ENCODE measurements at places on chromosomes 3 and 15.

DNA sequence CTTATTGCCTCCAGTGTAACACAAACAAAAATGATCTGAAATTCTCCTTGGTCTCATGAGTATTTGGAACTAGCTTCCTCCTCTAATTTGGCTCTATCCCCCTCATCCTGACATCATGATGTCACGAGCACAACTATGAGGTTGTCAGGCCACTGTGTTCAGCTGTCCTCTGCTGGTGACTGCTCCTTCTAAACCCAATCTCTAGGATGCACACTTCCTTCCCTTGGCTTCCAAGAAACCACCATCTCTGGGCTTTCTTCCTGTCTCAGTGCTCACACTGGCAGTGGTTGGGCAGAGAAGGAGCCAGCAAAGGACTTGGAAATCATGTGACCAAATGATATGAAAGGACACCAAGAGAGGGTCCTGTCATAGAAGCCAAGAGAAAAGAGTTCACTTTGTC, 30.7 kb upstream of the EIF1B start:
- DNase-seq = no peak

DNA sequence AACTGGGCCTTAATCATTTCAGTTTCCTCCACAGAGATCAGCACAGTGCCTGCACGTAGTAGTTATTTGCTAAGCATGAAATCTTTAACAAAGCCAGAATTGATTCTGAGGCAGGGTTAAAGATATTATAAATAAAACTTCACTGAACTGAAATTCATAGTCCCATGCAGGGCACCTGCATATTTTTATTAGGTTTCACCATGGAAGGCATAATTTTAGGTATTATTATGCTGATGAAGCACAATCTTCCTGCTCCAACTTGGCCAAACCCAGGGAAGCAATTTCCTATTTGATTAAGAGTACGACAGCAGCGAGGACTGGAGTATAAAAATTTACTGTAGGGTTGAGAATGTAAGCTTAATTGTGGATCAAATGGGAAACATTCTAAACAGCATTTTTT, 1070.4 kb upstream of the CFAP20DC start:
- DNase-seq = no peak

GRCh38 chr3:60645801-60646200, 605.5 kb downstream of the FHIT start:
- no peak for DNase-seq

GRCh38 chr3:143763564-143764162, 84.6 kb downstream of the SLC9A9 start:
- peak; percentile 63 for DNase-seq

DNA sequence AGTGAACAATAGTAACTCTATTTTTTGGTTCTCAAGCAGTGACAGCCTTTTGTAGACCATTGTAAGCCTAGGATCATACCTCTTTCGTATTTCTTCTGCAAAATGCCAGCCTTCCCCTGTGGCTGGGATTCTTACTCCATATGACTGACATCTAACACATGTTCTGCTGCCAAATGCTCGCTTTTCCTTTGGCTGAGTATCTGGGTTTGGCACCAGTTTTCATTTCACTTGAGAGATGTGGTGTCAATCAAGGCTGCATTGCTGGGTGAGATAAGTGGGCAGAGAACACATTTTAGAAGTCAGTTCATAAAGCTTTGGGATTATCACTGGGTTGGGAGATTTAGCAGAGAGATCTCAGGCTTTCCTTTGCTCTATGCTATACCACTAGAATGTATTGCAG, 514.7 kb upstream of the SGO1 start:
- DNase-seq = no peak

- no peak for DNase-seq
Observed at GRCh38 chr3:183810643-183811594, 14.5 kb downstream of the MAP6D1 start.

- no peak for DNase-seq
Observed at GRCh38 chr3:177351757-177352158, 154.5 kb upstream of the TBL1XR1 start.

- DNase-seq = no peak
Observed at GRCh38 chr3:42685363-42685881, at the start of gene KLHL40. Gene KLHL40, plus strand, starts transcription at chr3:42685537. Its CDS starts 82 bp downstream, at chr3:42685619.

DNA sequence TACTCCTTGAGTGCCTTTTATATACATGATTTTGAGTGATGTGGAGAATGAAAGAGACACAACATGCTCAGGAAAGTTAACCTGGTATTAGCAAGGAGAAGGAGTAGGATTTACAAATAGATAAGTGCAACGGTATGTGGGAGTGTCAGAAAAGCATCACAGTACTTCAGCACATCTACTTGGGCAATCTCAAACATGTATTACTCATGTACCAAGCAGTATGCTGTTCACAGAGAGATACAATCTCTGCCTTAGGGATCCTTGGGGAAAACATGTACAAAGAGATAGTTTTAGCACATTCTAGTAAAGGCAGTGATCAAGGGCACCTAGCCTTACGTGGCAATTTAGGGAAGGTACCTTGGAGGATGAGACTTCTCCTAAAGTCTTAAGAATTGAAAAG, 146.5 kb downstream of the FILIP1L start:
- peak; percentile 70 for DNase-seq

DNA sequence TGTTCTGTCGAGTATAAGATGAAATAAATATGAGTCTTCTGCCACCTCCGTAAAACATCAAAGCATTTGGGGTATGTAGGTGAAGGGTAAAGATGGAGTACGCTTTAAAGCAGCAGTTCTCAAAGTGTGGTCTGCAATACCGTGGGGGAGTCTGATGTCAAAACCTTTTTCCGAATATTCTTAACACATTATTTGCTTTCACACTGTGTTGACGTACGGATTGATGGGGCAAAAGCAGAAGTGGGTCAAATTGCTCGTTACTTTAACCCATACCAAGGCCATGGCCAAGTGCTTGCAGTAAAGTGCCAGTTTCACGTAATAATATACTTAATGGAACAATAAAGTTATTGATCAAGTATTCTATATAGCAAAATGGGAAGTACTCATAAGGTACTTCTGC, 36.3 kb downstream of the PAK2 start:
- no peak for DNase-seq

GRCh38 chr3:129992781-129993180, 18.3 kb downstream of the TRH start:
- DNase-seq = no peak

DNA sequence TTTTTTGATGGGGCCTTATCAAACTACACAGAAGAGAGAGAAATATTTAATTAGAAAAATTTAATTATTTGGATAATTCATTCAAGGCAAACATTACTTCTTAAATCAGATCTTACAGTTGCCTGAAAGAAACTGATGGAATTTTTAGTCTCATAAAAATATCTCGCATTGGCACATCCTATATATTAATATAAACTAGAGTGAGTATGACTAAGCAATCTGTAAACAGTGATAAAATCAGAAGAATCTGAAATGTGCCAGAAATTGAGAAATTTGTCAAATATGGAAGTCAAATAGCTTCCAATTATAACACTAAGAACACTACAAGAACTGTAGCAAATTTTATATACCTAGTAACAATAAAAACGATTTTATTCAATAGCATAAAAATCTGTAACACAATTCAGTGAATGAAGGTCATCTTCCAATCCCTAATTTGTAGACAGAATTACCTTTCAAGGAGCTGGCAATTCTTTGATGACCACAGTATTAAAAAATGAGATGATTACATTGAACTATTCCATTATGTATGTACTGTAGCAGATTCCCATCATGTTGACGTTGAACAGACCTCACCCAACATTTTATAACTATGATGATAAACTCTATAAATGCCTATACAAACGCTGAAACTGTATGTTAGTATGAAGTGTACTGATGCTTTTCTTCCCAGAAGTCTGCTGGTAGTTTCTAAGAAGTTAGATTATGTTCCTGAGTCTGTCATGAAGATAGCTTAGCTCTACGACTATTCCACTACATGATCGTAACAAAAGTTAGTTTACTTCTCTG, 63.0 kb downstream of the ALDH1A2 start:
- DNase-seq = no peak

- no peak for DNase-seq
Observed at GRCh38 chr3:172171396-172172075, 132.2 kb downstream of the FNDC3B start.

DNA sequence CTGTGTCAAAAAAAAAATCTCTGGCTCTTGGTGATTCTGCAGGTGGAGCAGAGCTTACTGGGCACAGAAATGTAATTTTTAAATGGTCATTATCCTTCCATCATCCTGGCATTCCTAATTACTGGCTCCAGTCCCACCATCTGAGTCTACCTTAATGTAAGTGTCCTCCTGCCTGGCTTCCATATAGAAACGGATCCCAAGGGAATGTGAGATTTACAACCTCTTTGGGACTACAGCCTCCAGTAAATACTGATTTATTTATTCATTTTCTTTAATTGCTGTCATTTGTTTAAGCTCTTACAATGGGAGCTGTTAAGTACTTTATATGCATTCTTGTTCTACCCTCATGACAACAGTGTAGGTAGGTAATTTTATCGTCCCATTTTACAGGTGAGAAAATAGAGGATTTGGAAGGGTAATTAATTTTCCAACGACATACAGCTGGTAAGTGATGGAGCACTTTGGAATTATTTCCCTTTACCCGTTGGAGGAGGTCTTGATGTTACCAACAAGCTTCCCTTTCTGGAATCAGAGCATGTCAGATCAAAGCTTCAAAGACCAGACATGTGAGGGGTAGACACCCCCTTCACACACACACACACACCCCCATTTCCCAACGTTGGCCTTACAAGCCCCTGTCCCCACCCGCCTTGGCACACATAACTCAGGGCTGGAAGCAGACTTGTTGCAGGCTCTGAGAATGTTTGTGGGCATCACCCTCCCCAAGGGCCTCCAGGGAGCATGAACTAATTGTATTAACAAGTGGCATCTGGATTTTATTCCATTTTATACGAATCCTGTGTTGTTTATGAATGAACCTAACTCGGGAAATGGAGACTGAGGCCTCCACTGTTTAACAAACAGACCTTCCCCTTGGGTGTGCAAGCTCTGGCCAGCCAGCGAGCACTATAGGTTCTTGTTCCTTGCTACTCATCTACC, 116.9 kb downstream of the ALDH1A2 start:
- no peak for DNase-seq

DNA sequence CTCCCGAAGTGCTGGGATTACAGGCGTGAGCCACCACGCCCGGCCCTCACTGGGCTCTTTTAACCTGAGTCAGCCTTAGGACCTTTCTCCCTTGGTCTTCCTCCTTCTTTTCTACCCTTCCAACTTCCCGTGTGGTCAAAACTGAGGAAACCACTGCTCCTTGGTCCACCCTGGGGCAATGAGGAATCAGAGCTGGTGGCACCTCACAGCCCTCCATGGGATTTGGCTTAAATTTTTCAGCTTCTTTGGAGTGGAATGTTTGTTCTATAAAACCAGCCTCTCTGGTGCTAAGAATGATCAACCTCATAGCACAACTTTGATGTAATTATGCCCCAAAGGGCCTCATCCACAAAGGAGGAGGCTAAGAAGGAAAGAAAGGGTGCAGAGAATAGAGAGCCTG, 76.6 kb upstream of the CFAP20DC start:
- no peak for DNase-seq

- no peak for DNase-seq
Observed at GRCh38 chr15:58036579-58036978, 28.9 kb downstream of the ALDH1A2 start.

- no peak for DNase-seq
Observed at GRCh38 chr3:6571448-6571847, 289.5 kb upstream of the GRM7 start.

- DNase-seq = peak; percentile 59
Observed at GRCh38 chr3:132254076-132254755, 63.0 kb upstream of the ACP3 start.

GRCh38 chr3:107216711-107217110, 160.5 kb upstream of the CCDC54 start:
- peak; percentile 99 for DNase-seq

GRCh38 chr3:169260296-169260695, 403.2 kb downstream of the MECOM start:
- peak; percentile 23 for DNase-seq

DNA sequence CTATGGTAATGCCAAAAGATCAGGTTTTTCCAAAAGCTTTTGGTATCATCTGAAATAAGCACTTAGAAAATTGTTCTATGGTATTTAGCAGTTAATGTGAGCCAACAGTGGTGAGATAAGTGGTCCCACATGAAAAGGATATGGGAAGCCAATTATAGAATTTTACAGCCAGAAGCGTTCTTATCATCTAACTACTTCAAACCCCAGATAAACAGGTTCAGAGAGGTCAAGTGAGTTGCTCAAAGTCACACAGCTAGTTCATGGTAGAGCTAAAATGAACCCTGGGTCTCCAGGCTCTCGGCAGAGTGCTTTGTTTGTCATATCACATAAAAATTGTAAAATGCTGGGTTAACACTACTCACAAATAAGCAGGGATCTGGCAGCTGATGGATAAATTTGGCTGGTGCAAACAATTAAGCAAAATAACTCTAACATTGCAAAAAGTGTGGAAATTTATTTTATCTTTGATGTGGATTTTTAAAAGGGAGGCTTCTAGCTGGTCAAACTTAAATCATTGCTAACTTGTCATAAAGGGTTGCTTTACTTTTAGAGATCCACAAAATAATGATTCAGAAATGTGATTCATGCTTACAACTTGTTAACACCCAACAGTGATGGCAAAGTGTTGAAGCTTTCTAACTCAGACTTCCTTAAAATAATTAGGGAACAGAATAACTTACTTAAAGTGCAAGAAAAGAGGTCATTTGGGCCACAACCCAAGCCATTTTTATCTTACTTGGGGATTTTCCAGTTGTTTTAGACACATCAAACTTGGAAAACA, 202.8 kb upstream of the TBC1D5 start:
- no peak for DNase-seq

GRCh38 chr3:130490241-130490640, 26.7 kb upstream of the COL6A6 start:
- peak; percentile 59 for DNase-seq

- DNase-seq = no peak
Observed at GRCh38 chr3:178526291-178526690, 9.9 kb upstream of the KCNMB2 start.

GRCh38 chr3:52005571-52005986, 9.9 kb upstream of the RPL29 start:
- peak; percentile 81 for DNase-seq

- DNase-seq = no peak
Observed at GRCh38 chr3:168197162-168197561, 101.4 kb upstream of the GOLIM4 start.

DNA sequence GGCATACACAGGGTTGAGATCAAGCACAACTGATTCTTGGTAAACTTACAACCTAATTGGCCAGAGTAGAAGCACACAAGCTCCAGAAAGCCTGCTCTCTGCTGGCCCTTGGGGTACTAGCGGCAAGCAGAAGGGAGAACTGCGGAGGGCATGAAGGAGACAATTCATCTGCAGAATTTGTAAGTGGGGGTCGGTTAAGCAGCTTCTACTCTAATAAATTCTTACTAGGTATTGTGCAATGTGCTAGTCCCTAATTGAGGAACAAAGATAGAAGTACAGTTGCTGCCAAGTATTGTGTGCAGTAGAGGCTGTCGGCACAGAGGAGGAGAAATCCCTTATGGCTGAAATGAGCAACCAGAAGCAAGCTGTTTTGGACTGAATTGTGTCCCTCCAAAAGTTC, 91.2 kb upstream of the VEPH1 start:
- DNase-seq = peak; percentile 34
